ENCODE measurements at places on chromosomes 2 and 18.

DNA sequence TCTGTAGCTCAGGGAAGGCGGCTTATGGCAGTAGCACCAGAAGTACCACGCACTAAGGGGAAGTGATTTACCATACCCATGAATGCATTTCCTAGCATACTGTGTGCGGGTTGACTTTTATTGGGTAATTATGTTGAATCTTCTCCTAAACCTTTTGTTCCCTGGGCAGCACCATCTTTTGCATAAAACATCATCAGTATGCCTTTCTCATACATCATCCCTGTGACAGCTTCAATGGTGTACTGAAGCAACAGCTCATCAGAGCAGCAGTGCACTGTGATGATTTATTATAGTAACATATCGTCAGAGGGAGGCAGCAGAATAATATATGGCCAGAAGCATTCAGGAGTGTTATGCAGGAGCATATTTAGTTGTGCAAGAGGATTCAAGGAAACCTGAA is 204.9 kb downstream of the CDH7 start:
- DNase-seq = no peak

- DNase-seq = no peak
These were observed 38.6 kb downstream of the PTPRM start for GRCh38 chr18:7605705-7606104.

DNA sequence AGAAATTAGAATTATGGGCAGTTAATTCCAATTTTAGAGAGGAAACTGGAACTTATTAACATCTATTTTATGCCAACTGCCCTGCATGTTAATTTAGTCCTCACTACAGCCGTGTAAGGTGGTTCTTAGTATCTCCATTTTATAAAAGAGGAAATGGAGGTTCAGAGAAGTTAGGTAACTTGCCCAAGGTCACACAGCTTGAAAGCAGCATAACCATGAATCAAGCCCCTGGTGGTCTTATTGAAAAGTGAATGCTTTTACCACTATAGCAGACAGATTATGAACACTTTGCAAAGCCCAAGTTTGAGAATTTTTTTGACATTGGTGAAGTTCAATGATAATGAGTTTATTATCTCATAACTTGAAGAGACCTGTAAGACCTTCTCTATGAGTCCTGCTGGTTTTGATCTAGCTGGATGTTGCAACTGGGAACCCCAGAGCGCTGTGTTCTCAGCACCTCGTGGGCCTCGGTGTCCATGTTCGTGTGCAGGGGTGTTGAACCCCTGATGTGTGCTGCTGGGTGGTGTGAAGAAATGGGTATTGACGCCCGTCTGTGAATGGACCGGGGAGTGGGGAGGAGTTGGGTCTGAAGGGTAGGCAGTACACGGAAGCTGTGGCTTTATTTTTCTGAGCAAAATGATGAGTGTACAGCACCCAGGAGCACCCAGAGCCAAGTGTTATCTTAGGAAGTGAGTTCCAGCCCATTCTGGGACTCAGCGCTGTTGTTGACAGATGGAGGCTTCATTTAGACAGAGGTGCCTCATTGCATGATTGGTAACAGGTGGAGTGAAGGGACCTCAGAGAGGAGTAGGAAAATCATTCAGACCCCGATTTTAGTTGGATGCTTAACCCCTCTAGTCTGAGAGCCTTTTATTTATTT is 9.7 kb downstream of the GREB1 start:
- DNase-seq = no peak

DNA sequence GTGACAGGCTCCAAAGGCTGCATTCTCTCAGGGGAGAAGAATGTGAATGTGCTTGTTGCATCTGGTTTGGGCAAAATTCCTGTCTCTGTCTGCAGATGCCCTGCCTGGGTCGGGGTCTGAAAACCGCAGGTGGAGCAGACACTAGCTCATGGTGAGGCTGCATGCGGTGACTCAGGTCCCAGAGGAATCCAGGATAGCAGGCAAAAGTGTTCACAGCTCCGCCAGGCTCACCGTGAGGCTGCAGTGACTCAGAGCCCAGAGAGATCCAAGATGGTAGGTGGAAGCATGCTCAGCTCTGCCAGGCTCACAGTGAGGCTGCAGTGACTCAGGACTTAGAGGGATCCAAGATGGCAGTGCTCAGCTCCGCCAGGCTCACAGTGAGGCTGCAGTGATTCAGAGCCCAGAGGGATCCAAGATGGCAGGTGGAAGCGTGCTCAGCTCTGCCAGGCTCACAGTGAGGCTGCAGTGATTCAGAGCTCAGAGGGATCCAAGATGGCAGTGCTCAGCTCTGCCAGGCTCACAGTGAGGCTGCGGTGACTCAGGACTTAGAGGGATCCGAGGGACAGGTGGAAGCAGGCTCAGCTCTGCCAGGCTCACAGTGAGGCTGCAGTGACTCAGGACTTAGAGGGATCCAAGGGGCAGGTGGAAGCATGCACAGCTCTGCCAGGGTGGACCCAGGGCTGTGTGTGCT is 200.5 kb downstream of the ACKR3 start:
- DNase-seq = peak; percentile 98

DNA sequence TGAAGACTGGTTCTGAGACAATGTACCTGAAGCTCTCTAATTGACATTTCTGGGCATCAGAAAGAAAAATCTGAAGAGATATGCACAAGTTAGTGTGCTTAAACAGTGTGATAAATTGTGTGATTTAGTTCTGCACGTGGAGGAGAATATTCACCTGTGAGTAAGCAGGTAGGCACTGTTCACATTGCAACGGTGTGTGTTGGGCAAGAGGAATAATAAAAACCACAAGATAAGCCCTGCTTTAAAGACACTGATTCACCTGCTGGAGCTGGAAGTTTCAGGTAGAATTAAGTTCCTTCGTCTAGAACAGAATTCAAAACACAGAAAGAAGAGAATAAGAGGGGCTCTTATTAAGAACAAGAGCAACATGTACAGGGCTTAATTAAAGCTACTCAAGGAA is 864.3 kb upstream of the SOX11 start:
- no peak for DNase-seq

DNA sequence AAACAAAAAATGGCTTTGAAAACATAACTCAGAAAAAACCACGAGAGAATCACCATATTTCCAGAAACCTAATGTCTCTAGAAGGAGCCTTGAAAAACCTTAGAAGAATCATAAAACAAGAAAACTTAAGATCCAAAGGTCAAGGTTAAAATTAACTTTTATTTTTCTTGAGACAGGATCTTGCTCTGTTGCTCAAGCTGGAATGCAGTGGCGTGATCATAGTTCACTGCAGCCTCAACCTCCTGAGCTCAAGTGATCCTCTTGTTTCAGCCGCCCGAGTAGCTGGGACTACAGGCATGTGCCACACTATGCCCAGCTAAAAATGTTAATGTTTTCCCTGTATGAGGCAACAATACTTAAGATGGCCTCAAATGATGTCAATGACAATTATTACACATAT is 254.2 kb upstream of the SESTD1 start:
- DNase-seq = no peak

GRCh38 chr2:118319271-118319684 is 231.0 kb downstream of the INSIG2 start:
- no peak for DNase-seq

DNA sequence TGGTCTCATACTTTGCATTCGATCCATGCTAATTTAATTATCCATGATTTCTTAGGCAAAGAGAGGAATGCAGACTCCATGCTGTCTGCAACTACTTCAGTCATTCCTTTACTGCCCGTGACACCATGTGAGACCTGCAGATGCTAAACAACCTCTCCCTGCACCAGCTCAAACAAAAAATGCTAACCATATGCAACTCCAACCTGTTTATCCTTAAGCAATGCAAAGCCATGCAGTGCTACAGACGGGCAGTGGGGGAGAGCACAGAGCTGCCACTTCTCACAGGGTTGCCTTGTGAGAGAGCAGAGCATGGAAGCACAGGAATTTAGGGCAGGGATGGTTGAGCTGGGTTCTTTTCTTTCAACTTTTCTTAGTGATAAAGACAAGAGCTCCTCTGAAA is 74.9 kb upstream of the KLHL14 start:
- no peak for DNase-seq

DNA sequence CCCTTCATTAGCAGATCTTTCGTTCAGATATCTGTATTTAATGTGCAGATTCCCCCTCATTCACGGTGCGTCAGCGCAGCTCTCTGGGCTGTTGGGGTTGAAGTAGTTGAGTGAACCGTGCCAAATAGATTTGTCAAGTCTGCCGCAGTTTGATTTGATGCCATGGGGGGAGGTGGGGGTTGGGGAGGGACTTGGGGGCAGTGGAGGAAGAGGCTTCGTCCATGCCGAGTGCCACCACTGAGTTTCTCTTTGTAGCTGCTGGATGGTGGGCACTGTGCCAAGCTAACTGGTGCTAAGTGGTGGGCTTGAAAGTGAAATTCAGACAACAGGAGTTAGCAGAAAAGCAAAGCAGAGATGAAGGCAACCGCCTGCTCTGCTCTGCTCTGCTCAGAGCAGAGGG is 47.9 kb downstream of the NRP2 start:
- DNase-seq = no peak

DNA sequence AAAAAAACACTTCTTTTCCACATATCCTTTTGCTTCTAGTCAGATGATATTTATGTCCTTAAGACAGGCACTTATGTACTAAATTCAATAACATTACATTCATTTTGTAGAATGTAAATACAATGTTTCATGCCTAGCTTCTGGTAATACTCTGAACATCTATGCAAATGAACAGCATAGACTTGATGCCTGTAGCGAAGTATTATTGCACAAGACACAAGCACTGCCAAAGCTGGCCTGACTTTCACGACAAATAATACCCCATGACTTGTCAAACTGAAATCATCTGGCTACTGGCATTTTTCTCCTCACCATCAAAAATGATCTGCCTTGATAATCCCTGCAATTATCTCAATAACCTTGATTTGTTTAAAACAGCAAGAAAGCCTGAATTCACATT is 101.3 kb downstream of the L3MBTL4 start:
- DNase-seq = no peak

DNA sequence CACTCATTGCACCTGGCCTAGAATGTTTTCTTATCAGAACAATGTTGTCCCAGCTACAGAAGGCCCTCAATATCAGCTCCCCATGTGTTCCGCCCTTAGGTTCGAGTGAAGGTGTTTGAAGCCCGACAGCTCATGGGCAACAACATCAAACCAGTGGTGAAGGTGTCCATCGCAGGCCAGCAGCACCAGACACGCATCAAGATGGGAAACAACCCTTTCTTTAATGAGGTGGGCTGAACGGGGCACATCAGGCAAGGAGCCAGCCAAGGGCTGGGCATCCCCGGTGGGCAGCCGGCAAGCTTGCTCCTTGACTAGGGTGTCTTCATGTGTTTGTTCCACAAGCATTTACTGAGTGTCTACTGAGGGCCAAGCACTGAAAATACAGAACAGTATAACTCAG is 9.2 kb downstream of the FER1L5 start:
- DNase-seq = no peak

- no peak for DNase-seq
These were observed 45.2 kb upstream of the MGAT4A start for GRCh38 chr2:98776136-98776535.

- DNase-seq = no peak
These were observed 119.4 kb downstream of the TMEM18 start for GRCh38 chr2:557635-558301.

Measured in HFFc6 (cell line).